T-helper 9 cell (primary cell): ENCODE measurements at places on chromosomes 2 and 18.

- DNase-seq = no peak
Observed at GRCh38 chr2:185689906-185690539, 48.6 kb upstream of the FSIP2 start.

DNA sequence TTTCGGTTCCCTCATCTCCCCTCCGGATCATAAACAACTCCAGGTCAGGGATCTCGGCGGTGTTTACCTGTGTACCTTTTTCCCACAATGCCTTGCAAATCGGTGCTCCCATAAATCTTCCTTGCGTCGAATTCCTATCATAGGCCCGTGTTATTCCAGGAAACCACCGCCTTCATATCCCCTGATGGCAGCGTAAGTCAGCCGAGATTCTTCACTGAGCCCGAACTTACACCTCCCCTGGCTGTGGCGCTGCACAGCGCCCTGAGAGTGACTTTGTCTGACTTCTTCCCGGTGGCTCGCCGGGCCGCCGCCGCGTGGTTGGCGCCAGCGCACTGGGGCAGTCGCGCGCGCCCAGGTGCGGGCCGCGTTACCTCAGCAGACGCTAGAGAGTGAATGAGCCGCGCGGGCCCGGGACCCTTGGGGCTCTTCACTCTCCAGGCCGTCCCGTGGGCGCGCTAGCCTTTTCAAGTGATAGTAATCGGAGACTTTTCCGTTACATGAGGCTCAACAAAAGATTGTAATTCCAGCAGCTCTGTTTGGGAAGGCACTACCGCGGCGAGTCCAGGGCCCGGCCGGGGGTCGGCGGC, 101.6 kb downstream of the SPTBN1 start:
- peak; percentile 62 for DNase-seq

DNA sequence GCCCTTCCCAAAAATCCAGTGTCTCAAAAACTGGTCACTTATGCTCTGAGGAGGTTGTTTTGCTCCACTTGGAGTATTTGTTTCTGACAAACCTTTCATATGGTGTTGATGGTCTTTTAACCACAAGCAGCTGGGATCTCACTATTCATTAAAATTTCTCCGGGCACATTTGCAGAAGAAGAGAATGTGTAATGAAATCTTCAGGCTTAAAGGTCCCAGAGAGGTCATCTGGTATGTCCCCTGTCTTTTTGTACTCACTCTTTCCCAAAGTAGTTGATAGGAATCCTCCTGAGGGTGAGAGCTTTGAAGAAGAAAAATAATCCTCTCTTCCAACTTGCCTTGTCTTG, 430.8 kb downstream of the SETBP1 start:
- no peak for DNase-seq

DNA sequence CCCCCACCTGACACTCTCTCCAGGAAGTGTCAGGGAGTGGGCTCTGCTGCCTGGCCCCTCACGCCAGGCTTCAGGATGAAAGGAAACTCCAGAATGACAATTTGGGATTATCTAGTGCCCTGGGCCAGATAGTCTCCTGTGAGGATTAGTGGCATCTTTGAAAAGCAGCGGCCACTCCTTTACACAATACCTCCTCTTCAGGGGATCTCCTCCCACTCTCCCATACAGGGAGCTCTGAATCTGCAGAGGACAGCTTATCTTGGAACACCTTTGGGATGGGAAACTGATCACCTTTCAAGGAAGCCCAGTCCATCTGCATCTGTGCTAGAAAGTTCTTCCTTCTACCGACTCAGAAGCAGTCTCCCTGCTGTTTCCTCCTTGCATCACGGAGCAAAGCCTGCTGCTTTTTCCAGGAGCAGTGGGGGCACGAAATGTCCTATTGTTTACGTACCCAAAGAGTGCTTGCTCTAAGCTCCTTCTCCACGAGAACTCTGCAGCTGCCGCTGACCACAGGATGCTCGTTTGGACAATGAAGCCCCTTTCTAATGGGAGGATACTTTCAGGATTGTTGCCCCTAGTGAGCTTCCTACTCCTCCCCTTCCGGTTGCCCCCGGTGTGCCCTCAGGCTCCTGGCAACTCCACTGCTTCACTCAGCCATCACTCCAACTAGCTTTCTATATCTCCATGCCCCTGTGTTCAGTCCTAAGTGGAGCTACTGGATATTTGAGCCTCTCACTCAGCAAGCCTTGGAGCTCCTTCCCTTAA, 31.5 kb downstream of the SIX3 start:
- no peak for DNase-seq

GRCh38 chr18:78813156-78813555, 166.5 kb upstream of the SALL3 start:
- no peak for DNase-seq

DNA sequence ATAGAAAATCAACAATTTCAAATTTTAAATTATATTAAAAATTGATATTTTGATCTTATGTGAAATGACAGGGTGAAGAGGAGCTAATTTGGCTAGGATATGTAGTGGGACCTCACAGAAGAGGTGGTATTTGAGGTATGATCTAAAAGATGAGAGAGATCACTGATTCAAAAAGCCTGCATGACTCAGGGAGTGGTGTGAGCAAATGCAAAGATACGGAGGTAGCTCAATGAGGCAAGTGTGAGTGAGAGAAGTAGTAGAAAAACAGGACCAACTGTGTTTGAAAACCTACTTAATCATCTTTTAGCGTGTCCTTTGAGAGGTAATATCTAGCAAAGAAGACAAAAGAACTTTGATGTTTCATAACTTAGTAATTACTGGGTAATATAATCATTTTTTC, 557.5 kb downstream of the DSC3 start:
- no peak for DNase-seq

DNA sequence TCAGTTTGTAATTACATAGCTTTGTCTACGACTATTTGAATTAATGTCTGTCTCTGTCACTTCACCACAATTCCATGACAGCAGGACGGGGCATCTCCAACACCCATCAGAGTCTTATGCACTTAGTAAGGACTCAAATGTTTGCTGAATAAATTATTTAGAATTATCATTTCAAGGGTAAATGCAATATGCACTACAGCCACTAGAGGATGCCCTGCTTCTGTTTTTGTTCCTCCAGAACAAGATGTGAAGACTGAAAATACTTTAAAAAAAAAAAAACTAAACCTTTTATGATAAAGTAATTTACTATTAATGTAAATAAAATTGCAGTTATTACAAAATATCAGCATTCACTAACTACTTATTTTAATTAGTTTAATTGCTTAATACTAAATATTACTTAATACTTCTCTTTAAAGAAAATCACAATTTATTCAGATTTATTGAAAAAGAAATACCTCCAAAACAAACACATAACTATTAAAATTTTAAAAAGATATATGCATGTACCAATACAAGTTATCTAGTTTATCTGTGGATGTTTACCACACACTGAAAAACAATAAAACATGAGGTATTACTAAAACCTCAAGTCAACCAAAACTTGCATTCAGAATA, 3.2 kb downstream of the PIGN start:
- peak; percentile 8 for DNase-seq

GRCh38 chr18:60391571-60392226, 19.1 kb upstream of the MC4R start:
- DNase-seq = no peak

DNA sequence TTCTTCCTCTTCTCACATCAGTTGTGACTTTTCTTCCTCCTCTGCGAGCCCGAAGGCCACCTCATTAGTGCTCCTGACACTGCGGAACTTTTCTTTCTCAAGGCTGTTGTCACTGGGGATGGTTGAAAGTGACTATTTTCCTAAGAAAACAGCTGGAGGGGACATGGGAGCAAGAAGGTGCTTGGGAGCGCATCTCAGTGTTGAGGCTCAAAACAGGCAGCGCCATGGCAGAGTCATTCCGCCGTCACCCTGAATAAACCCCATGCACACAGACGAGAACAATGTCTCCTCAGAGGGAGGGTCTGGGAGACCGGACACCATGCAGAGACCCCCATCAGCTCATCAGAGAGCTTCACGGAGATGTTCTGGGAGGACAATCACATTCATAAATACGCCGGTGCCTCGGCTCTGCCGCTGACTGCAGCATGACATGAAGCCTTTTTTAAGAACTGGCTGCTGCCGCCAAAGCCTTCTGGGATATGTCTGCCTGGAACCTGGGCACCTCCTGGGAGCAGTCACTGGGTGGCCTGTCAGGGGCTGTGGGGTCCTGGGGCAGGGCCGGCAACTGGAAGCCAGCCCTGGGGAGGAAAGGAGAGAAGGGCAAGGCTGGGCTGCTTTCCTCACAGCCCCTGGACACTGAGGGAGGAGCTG, 19.2 kb downstream of the ATOH8 start:
- DNase-seq = no peak

GRCh38 chr18:64918851-64919250, 770.0 kb upstream of the LINC00305 start:
- no peak for DNase-seq

DNA sequence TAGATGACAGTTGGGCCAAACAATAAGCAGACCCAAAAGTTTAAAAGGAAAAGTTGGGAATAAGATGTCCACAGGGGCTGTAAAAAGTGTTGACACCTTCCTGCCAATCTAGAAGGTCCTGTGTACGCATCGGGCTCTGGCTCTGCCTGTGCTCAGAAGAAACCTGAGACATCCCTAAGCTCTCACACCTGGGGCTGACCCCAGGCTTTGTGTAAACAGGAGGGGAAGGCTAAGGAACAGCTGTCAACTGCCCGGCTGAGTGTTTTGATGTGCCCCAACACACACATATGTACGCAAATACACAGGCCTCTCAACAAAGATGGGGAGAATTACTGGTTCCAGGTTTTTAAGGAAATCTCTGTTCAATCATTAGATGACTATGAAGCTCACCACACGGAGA, 59.5 kb downstream of the TMEM131 start:
- no peak for DNase-seq

GRCh38 chr18:79964330-79965118, at the start of gene HSBP1L1:
Gene HSBP1L1, plus strand, starts transcription at chr18:79964643. Its CDS starts 93 bp downstream, at chr18:79964736.
- peak; percentile 56 for DNase-seq

DNA sequence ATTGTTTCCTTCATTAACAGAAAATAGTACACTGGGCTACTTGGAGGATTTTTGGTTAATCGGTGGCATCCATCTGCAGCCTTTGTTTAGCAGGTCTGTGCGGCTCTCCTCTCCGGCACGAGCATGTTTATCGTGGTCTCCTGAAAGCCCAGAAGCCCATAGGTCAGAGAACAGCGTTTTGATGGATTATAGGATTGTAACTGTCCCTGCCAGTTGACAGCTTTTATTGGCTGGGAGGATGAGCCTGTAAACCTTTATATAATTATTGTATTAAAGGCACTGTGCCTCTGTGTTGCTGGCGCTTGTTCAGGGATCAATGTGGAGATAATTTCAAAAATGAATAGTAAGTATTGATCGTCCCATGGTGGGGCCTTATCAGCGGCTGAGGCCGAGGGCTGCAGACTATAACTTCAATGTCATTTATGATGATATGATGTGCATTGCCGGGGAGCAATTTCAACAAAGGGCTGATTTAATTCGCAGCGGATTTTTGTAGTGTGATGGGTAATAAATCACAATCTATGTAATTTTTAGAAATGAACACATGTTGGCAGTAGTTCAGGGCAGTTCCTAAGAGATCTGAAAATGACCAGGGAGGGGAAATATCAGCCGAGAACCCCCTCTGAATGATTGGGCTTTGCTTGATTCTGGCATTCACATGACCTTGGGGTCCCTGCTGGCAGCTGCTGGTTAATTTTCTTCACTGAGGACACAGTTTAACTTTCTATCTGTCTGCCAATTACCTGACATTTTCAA, 736.1 kb downstream of the GALR1 start:
- no peak for DNase-seq

DNA sequence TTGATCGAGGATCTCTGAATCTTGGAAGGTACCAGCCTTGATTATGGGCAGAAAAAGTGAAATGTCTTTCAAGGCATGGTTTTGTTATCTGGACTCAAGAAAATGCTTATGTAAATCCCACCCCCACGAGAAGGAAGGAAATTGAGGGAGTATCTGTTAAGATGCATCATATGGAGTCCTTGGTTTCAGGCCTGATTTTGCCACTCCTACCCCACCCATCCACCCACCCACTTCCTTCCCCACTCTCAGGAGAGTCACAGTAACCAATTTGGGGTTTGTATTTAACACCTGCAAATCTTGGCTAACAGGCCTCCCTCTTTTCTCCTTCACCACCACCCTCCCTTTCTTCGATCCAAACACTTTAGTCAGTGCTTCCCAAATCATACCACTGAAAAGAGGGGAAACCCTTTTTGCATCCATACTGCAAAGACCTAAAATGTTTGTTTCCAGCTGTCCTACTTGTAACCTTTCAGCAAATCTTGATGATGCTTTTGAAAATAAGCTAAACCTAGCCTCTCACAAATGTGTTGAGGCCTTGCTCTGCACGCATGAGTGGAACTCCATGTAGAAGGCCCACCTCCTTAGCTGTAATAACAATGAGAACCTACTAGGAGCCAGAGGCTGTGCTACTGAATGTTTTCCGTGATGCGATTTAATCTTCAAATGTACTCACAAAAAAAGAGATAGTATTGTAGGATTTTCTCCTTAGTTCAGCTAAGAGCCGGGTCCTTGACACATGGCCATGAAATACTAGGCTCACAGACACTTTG, 34.8 kb downstream of the POU3F3 start:
- no peak for DNase-seq

- DNase-seq = no peak
Observed at GRCh38 chr2:41710944-41711343, 336.9 kb upstream of the PKDCC start.

DNA sequence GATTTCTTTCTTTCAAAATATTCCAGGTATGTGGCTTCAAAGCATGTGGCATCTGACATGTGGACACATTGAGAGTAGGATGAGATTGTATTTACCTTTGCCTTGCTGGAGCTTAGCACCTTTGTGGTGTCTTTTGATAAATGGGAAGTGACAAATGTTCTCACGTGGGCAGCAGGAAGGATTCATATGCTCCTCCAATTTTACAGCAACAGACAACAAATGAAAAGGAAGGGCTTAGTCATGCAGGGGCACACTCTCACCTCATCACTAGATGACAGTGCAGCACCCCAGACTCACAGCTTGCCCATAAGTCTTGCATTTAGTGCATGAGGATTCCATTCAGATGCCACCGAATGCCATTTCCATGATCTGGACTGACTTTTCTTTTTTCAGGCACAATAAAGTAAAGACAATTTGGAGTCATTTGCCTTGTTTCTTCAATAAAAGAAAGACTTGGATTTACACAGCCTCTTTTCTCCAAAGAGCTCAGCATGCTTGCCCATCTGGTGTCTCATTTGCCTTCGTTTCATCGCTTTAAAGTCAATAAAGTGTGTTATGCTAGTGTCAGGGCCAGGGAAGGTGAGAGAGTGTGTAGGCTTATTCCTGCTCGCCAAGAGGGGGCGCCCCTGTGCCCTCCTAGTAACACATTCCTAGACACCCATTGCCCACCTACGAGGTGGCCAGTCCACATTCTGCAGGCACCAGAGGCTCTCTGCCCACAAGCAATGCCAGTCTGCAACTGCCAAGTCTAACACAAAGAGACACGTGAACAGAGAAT, 39.6 kb upstream of the DAPL1 start:
- DNase-seq = no peak

GRCh38 chr2:61995515-61995914, 90.0 kb downstream of the COMMD1 start:
- DNase-seq = no peak

DNA sequence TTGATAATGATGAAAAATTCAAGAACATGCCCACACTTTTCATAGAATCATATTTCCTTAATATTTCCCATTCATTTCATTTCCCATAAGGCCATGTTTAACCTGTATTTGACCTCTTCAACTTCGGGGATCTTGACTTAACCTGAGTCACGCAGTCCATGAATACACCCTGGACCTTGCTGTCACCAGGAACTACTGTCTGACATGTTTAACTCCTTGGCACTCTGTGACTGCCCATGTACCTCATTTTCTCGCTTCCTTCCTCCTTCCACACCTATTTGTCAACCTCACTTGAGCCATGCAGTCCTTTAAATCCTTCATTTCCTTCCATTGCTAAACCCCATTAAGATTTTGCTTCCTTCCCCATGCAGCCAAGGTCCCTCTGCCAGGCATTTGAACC, 16.3 kb downstream of the ABCB11 start:
- DNase-seq = no peak
